Camera-type eye (tissue), 1 donor: ENCODE measurements at places on chromosomes 1 and 21. TPM values are rescaled to one million over a fixed set of nuclear protein-coding genes. Genes with fewer than 3 reads are reported as not detected.

KLHL20 gene
- 62.1 TPM for total RNA-seq

CHRM3 gene
- total RNA-seq: 22.9 TPM

CLIC6 gene
- 10.9 TPM for total RNA-seq

TDRD5 gene
- 0.99 TPM for total RNA-seq

RBM11 gene
- 4.1 TPM for total RNA-seq

MEF2D gene
- 27.3 TPM for total RNA-seq

CASP9 gene
- 13.2 TPM for total RNA-seq

ACTA1 gene
- total RNA-seq: 82.8 TPM

UBL4B gene
- 1.3 TPM for total RNA-seq

CD164L2 gene
- not detected for total RNA-seq

LCE2C gene
- not detected for total RNA-seq

PROK1 gene
- not detected for total RNA-seq

RXFP4 gene
- not detected for total RNA-seq

PFKL gene
- total RNA-seq: 162 TPM

CHIA gene
- not detected for total RNA-seq

COL11A1 gene
- total RNA-seq: 239 TPM

DENND2D gene
- total RNA-seq: 6.2 TPM

CFHR3 gene
- total RNA-seq: 0.22 TPM

PPP1R15B gene
- total RNA-seq: 62.1 TPM

ANKRD45 gene
- total RNA-seq: 4.9 TPM

TOE1 gene
- total RNA-seq: 13.9 TPM

C1orf74 gene
- 2.6 TPM for total RNA-seq

AMPD1 gene
- 0.71 TPM for total RNA-seq

CELA3B gene
- not detected for total RNA-seq

SPRR2F gene
- not detected for total RNA-seq

TFB2M gene
- 21.7 TPM for total RNA-seq

SPATA17 gene
- total RNA-seq: 3.7 TPM

LCE2D gene
- not detected for total RNA-seq

IFI44L gene
- total RNA-seq: 16.8 TPM

CD34 gene
- 54.6 TPM for total RNA-seq

OR10Z1 gene
- not detected for total RNA-seq

PPIAL4G gene
- total RNA-seq: not detected

EPHB2 gene
- 118 TPM for total RNA-seq

NUF2 gene
- 14.2 TPM for total RNA-seq

AHCTF1 gene
- total RNA-seq: 43.1 TPM

FTCD gene
- total RNA-seq: 1.1 TPM

SLC35D1 gene
- total RNA-seq: 27.6 TPM

KLF17 gene
- not detected for total RNA-seq

AMY2B gene
- total RNA-seq: 48.2 TPM

ACBD3 gene
- 67.6 TPM for total RNA-seq

LRRC3 gene
- 3.4 TPM for total RNA-seq

REN gene
- total RNA-seq: not detected

SELENBP1 gene
- total RNA-seq: 30.8 TPM

IFNLR1 gene
- total RNA-seq: 1.6 TPM
